ENCODE measurements at places on chromosomes 4 and X. TPM values are rescaled to one million over a fixed set of nuclear protein-coding genes. Genes with fewer than 3 reads are reported as not detected.

DNA sequence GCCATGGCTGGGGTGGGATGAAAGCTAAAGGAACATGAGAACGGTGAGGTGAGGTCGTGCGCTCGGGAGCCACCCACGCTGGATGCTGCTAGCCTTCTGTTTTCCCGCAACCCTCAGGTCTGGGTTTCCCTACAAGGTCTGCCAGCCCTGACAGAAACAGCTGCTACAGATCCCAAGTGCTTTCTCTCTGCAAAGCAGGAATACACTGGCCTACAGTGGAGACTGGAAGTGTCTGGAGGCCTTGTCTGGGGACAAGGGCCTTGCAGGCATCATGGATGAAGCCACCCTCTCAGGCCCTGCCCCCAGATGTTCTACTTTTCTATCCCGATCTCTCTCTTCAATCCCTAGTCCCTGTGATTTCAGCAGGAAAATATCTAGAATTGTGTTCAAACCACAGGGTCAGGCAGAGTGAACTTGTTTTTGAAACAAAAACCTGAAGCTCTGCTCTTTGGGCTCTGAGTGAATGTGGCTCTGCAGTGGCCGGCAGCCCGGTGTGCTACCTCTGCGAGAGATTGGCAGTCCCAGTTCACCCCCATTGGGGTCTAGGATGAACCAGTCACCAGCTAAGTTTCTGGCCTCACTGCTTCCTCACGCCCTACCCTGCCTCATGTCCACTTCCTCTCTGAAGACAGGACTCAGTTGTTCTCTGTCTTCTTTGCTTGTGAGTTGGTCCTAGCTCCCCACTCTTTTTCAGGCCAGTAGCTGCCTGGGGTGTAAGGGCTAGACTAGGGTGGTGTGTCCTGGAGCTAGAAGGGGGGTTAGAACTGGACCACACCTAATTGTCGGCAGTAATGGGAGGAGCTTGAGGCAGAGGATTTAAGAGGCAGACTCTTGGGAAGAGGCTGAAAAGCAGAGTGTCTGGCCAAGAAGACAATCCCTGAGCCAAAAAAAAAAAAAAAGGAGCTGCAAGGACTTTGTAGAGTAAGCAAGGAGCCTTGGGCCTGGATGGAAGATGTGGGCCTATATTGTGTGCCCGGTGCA is 89.6 kb downstream of the RTL5 start:
- H3K36me3 ChIP-seq: no peaks in the 10 kb centered on the region
- DNase-seq: no peak
- H3K4me3 ChIP-seq: no peak overlapping the region

DNA sequence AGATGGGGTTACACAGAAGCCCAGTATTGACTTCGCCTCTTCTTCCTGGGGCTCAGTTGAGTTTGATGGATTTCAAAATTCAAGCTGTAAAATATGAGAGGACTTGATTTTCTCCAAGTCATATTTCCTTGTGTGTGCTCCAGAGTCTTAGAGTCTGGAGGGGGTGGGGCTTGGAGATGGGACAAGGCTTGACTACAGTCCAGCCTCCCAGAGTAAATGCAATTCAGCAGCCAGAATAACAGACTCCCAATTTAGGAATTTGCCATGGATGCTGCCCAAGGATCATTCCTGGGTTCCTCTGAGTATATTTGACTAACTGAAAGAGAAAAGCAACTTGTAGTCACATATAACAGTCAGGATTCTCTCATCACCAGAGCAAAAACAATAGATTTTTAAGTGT is 53.7 kb upstream of the RBPJ start:
- DNase-seq: no peak
- H3K27me3 ChIP-seq: no peaks in the 10 kb centered on the region
- H3K4me3 ChIP-seq: no peak overlapping the region
- H3K27ac ChIP-seq: no peak overlapping the region

- H3K27me3 ChIP-seq: no peaks in the 10 kb centered on the region
- H3K27ac ChIP-seq: no peak overlapping the region
- no peaks in the 10 kb centered on the region for H3K4me1 ChIP-seq
Observed at GRCh38 chr4:22911285-22911684, 218.5 kb downstream of the GBA3 start.

- no peak for DNase-seq
- no peak overlapping the region for H3K4me3 ChIP-seq
- no peak overlapping the region for H3K27ac ChIP-seq
Observed at GRCh38 chrX:134734466-134734952, 76.2 kb upstream of the PLAC1 start.

NXF2 gene
- not detected for total RNA-seq

COL25A1 gene
- not detected for total RNA-seq

MAGEA8 gene
- not detected for total RNA-seq
